ENCODE measurements at places on chromosomes 13 and 19. TPM values are rescaled to one million over a fixed set of nuclear protein-coding genes. Genes with fewer than 3 reads are reported as not detected.
A peak's percentile ranks its signal among the peaks of the same experiment; 100 is the strongest.

Gene SLC7A10
- total RNA-seq: 0.25 TPM

- no peak for DNase-seq
- H3K27ac ChIP-seq: peak overlapping the region; percentile 80
- H3K36me3 ChIP-seq: no peaks in the 10 kb centered on the region
- H3K4me1 ChIP-seq: peaks cover 47% of the 10 kb centered on the region
These were observed 347 bp upstream of the TJP3 start for GRCh38 chr19:3707868-3708206.

DNA sequence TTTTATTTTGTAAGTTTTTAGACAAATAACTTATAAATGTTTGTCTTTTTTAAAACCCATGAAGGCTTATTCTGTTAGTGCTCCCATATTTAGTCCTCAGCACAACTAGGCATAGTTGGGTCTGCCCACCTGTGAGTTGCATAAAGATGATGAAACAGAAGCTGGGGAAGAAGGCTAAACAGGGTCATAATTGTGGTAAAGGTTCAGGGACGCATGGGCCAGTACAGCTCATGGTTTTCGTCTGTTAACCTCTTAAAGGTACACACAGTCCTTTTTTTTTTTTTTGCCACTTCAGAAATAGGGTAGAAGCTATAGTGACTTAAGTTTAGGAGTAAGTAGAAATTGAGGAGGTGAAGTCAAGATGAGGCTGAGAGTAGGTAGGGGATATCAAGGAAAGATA is 58.3 kb downstream of the TM9SF2 start:
- H3K27me3 ChIP-seq: no peaks in the 10 kb centered on the region
- no peak for DNase-seq
- H3K4me3 ChIP-seq: no peak overlapping the region
- H3K36me3 ChIP-seq: peaks cover 8% of the 10 kb centered on the region

DNA sequence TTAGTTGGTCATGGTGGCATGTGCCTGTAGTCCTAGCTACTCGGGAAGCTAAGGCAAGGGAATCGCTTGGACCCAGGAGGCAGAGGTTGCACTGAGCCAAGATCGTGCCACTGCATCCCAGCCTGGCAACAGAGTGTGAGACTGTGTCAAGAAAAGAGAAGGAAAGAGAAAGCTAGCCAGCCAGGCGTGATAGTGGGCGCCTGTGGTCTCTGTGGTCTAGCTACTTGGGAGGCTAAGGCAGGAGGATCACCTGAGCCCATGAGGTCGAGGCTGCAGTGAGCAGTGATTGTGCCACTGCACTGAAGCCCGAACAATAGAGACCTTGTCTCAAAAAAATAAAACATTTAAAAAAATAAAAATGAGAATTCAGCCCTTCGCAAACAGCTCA is 33.3 kb downstream of the TIMM13 start:
- H3K27me3 ChIP-seq: no peaks in the 10 kb centered on the region
- H3K4me1 ChIP-seq: peaks cover 8% of the 10 kb centered on the region
- H3K36me3 ChIP-seq: no peaks in the 10 kb centered on the region
- no peak for DNase-seq
- no peak overlapping the region for H3K4me3 ChIP-seq
